ENCODE measurements at places on chromosomes 2 and 18.

DNA sequence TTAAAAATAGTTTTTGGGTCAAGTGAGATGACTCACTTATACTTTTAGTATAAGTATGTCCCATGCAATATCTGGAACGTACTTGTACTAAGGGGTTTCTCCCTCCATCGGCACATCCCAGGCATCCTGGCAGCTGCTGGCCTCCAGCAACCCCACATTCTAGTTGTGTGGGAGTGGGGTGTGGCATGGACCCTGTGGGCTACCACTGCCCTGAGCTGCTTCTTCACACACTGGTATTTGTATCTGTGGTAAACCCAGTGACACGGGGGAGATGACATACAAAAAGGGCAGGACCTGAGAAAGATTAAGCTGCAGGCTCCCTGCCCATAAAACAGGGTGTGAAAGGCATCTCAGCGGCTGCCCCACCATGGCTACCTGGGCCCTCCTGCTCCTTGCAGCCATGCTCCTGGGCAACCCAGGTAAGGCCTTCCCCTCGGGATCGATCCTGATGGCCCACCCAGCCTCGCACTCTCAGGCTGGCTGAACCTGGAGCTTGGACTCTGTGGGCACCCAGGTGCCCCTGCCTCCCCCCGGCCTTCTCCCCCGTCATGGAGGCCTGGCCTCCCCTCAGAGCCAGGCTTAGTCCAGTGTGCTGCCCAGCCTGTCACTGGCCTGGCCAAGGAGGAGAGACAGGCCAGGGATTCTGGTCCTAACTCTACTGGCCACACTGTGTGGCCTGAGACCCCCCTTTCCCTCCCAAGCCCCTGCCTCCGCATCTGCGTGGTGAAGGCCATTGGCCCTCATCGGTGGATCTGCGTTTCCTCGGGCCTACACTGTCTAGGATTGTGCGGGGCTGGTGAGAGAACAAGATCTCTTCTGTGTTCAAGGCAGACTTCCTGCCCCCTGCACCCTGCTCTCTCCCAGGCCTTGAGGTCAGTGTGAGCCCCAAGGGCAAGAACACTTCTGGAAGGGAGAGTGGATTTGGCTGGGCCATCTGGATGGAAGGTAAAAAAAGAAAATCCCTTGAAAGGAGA is at the start of gene GNLY:
Gene GNLY, plus strand, starts transcription at position 307 of the 974 bp plus-strand sequence. Its CDS starts 61 bp downstream, at position 368.
- DNase-seq: no peak

- DNase-seq: no peak
Observed at GRCh38 chr2:15989559-15989958, 49.2 kb downstream of the MYCN start.

DNA sequence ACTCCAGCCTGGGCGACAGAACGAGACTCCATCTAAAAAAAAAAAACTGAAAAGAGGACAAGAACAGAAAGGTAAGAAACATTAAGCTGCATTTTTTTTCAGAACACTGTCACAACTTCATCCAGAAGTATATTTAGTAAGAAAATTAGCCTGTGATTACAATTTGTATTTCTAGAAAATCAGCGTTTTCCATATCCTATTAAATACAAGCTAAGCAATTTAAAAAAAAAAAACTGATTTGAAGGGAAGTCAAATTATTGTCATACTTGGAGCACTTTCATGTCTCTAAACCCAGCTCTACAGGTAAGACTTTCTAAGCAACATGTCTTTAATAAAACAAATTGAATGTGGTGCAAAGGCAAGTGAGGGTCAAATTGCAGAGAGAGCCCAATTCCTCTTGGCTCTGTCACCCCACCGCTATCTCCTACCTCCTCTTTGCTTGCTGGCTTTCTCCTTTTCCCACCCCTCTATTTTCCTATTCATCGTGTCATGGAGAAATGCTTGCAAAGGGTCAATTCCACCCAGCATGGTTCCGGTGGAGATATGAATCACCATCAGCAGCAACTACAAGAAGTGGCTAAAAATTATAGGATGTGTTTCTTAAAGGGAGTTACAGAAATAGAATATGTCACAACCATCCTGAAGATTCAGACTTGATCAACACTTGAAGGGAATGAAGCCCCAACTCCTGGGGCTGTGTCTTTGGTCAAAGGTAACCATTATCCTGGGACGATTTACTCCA is 68.4 kb upstream of the BCL11A start:
- DNase-seq: no peak

- DNase-seq: no peak
Observed at GRCh38 chr2:135074216-135074615, 22.1 kb downstream of the RAB3GAP1 start.

GRCh38 chr18:45916302-45916701 is 50.8 kb downstream of the EPG5 start:
- DNase-seq: no peak

GRCh38 chr18:48634975-48635374 is 96.1 kb downstream of the CTIF start:
- DNase-seq: no peak

- DNase-seq: no peak
Observed at GRCh38 chr2:71601136-71602114, 148.1 kb downstream of the DYSF start.

DNA sequence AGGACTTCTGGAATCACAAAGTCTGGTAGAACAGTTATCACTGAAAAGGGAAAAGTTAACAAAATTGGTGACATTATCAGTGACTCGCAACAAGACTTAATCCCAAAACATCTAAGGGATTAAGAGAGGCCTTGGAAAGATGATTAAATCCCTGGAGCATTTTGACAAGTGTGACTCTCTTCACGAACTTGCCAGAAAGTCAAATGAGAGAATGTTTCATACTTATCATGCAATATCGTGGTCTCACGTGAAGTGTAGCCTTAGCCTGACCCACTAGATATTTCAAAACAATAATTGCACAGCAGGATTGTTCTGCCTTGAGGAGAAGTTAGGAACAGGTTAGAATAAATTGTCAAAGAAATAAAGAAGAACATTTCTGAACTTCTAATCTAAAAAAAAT is 104.5 kb downstream of the COL6A3 start:
- DNase-seq: no peak

GRCh38 chr2:22883054-22883453 is 501.9 kb upstream of the KLHL29 start:
- DNase-seq: no peak

- peak; percentile 84 for DNase-seq
Observed at GRCh38 chr2:217919204-217919603, 83.6 kb downstream of the TNS1 start.

DNA sequence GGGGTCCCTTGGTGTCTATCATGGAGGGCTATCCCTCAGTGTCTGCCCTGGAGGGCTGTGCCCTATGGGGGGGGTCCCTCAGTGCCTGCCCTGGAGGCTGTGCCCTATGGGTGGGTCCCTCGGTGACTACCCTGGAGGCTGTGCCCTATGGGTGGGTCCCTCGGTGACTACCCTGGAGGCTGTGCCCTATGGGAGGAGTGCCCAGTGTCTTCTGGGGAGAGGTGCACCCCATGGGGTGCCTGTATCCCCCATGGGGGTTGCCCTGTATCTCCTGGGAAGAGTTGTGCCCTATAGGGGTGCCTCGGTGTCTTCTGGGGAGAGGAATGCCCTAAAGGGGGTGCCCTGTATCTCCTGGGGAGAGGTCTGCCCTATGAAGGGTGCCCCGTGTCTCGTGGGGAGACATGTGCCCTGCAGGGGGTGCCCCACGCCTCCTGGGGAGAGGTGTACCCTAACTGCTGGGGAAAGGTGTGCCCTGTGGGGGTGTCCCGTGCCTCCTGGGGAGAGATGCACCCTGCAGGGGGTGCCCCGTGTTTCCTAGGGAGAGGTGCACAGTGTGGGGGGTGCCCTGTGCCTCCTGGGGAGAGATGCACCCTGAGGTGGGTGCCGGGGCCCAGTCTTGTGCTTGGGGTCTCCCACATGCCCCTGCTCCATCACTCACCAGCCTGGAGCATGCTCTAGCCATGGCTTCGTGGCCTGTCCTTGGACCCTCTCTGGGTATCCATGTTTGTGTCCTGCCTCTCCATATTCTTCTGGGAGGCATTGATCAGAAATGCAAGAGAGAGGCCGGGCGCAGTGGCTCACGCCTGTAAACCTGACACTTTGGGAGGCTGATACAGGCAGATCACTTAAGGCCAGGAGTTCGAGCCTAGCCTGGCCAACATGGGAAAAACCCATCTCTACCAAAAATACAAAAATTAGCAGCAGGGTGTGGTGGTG is 215.6 kb downstream of the HDAC4 start:
- no peak for DNase-seq

DNA sequence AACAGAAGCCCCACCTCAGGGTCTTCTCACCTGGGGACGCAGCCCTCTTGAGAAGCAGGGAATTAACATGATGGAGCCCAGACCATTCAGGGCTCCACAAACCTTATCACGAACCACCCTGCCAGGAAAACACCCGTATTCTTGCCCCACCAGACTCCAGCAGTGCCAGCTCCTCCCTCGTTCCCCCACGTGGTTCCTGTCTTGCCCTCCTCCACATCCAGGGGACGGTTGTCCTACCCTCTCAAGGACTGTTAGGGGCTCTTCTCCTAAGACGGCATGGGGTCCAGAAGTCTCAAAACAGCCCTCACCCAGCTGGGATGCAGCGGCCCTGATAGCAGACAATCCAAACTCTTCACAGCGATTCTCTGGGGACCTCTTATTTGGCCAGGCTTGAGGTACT is 372.2 kb upstream of the HS6ST1 start:
- DNase-seq: no peak

DNA sequence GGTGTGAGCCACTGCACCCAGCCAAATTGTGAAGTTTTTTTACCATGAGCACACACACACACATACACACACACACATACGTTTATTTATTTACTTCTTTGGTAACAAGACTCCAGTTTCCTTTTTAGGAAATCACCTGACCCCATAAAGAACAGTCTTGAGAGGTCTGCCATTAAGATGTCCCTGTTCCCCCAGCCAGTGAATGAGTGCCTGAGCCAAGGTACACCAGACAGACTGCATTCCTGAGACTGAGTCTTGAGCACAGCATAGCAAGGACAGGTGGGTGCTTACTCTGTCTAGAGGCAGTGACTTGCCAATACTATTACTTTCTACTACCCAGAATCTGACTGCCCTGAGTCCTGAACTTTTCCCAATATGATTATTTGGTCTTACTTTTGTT is 167.2 kb upstream of the SATB2 start:
- DNase-seq: no peak

DNA sequence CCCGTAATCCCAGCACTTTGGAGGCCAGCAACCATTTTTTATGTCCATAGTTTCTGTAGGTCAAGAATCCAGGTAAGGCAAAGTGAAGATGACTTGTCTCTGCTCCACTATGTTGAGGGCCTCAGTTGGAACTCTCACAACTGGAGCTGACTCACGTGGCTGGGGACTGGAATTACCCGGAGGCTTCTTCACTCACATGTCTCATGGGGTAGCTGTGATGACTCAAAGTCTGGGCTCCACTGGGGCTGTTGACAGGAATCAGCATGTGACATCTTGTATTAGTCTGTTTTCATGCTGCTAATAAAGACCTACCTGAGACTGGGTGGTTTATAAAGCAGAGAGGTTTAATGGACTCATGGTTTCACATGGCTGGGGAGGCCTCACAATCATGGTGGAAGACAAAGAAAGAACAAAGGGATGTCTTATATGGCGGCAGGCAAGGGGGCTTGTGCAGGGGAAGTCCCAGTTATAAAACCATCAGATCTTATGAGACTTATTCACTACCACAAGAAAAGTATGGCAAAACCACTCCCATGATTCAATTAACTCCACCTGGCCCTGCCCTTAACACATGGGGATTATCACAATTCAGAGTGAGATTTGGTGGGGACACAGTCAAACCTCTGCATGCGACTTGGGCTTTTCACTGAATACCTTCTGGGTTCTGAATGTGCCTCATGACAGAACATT is 7.8 kb upstream of the PPP1R1C start:
- DNase-seq: no peak
